ENCODE measurements at places on chromosomes 2 and 18. TPM values are rescaled to one million over a fixed set of nuclear protein-coding genes. Genes with fewer than 3 reads are reported as not detected.
A peak's percentile ranks its signal among the peaks of the same experiment; 100 is the strongest.

DNA sequence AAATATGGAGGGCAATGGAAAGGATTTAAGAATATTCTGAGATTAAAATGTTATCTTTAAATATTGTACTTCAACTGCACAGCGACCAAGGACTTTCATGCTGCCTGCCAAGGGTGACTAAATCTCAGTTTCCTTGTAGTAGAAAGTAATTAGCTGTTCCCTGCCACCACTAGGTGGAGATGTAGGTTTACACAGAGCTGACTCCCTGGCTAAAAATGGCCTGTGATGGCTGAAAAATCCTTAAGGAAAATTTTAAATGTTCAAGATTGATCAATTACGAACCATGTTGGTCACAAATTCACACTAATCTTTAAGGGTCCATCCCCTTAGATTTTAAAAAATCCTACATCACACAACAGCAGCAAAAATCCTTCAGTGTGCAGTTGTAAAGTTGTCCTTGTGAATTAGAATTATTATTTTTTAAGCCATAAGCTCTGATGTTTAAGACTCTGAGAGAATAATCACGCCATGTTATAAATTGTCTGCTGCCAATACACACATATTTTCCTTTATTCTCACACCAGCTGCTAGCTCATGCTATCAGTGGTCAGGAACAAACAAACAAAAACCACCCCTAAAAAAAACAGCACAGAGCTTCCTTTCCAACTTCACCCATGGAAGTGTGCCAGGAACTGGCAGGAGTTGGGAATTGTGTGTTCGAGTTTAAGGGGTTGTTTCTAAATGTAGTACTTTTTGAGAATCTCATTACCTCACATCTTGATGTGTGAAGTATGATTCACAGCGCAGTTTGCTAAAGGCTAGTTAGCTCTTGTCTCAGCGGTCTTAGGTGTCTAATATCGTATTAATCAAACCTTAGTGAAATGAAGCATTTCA is 399.8 kb downstream of the TMEM182 start:
- DNase-seq, result peak; percentile 56

Gene PLB1
- 0.06 TPM for total RNA-seq

GRCh38 chr2:3024401-3024935 is 353.1 kb downstream of the EIPR1 start:
- no peak for DNase-seq

- DNase-seq, result no peak
Observed at GRCh38 chr2:62971936-62972335, 78.7 kb upstream of the OTX1 start.

DNA sequence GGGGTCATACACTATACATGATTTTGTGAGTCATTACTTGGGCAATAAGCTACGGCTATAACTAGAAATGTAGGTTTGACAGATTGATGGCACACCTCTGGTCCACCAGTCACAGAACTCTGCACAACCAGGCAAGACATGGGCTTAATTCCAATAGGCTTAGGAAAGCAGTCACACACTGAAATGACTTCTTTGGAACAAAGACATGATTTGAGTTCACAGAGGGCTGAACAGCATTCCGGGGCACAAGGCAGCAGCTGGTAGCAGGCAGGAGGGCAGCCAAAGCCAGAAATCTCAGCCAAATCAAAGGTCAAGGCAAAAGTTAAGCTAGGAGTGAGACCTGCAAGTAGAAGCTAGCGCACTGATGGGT is 27.4 kb downstream of the FABP1 start:
- DNase-seq, result no peak

DNA sequence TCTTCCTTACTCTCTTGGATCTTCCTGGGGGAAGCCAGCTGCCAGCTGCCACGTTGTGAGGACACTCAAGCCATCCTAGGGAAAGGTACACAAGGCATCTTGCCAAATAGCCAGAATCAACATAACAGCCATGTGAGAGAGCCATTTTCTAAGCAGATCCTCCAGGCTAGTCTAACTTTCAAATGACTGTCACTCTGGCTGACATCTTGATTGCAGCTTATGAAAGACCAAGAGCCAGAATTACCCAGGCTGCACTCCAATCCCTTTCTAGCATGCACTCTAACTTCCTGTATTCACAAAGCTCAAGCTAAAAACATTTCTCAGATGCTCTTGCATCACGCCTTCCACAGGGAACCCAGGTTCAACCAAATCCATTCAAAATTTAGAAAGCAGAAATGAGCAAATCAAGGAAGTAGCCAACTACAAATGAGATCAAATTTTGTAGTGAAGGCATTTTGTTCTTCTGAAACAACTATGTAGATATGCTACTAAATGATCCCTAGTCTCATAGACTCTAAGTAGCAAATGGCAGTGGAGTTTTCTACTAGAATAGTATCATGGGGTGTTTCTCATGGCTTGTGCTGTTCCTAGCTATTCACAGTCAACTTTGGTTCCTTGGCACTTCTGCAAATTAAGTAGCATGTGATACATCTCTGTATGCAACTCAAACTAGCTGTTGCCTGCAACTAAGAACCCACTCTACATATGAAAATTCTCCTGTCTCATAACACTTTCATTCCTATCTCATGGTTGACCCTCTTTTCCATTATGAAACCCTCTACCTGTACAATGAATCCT is 281.9 kb downstream of the ZEB2 start:
- no peak for DNase-seq

Gene GREB1L
- total RNA-seq, result 2.1 TPM

DNA sequence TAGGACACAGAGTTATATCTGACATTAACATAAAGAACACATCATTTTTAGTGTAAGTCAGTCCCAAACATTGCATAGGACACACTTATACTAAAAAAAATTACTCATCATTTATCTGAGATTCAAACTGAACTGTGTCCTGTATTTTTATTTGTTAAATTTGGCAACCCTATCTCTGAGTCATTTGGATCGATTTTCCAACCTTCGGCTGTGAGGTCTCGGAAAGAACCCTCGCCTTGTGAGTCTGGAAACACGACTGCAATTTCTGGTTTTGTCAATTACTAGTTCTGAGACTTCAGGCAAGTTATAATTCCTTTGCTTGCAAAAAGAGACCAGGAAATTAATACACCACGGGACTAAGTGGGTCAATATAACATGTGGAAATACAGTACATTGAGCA is 14.0 kb downstream of the ATP8B1 start:
- DNase-seq, result no peak

GRCh38 chr2:190528521-190529001 is 6.0 kb downstream of the NEMP2 start:
- DNase-seq, result peak; percentile 62

- no peak for DNase-seq
Observed at GRCh38 chr2:128772671-128773070, 454.0 kb upstream of the HS6ST1 start.

DNA sequence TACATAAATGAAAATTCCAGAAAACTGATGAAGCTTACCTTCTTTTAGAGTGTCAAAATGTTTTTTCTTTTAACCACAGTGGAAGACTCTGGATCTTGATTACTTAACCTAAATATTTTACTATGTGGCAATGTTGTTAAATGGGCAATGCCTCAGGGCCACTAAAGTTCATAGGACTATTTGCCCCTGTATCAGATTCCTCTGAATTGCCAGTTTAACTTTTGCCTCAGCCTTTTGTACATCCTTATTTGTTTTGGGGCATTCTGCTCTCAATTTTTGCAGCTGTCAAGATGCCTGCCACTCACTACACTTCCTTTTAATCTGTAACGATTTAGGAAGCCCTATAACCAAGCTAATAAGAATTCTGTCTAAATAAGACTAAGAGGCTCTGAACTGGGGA is 31.7 kb upstream of the SERTAD2 start:
- DNase-seq, result no peak

Gene CXCR4
- not detected for total RNA-seq

Gene SDC1
- 31.7 TPM for total RNA-seq

Gene ITGB6
- not detected for total RNA-seq

DNA sequence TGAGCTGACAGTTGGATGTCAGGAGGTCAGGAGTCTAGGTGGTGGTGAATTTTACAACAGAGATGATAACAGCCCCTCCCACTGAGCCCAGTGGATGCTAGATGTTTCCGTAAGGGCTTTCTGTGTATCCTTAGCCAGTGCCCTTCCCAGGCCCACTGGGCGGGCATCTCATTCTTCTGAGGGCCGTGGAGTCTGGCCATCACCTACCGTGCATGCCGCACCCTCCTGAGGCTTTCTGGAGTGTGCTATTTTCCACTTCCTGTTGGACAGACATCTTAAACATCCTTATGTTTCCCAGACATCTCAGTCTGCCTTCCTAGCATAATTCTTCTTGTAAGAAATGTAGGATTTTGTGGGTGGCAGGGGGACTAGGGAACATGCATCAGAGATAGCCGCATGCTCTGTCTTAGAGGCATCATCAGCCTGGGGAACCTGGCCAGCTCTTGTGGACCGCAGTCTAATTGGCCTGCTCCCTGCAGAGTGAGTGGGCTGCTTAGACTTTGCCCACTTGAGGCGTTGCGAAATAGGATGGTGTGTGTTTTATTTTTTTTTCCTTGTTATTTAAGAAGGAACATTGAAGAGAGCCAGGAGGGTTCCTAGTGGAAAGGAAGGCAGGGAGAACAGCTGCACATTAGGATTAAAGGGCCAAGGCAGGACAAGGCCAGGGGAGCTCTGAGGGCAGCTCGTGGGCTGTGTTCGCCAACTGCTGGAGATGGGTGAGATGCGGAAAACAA is 135.8 kb downstream of the SH3RF3 start:
- no peak for DNase-seq

Gene STAT4
- 10.4 TPM for total RNA-seq

DNA sequence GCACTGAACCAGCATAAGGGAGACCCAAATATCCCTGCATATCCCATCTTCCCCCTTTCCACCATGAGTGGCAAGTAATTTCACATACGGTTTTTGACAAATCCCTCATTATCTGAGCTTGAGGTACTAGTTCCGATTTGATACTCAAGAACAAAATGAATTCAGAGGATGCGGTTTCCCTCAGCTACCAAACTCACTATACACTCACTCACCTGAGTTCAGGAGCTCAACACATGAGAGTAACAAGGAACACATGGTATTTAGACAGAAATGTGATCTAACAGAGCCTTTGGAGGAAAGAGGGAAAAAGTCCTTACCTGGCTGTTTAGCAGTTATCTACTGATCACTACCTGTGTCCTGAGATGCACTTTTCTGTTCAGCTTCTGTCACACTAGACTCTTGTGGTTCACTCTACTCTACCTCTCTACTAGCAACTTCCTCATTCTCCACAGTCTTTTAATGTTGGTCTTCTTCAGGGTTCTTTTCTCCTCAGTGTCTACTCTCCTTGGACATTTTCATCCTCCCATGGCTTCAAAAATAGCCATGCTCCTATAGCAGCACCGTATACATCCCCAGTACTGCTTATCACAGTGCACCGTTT is 25.1 kb downstream of the ASXL2 start:
- DNase-seq, result no peak

GRCh38 chr2:70006447-70006784 is 45.0 kb upstream of the ASPRV1 start:
- no peak for DNase-seq

DNA sequence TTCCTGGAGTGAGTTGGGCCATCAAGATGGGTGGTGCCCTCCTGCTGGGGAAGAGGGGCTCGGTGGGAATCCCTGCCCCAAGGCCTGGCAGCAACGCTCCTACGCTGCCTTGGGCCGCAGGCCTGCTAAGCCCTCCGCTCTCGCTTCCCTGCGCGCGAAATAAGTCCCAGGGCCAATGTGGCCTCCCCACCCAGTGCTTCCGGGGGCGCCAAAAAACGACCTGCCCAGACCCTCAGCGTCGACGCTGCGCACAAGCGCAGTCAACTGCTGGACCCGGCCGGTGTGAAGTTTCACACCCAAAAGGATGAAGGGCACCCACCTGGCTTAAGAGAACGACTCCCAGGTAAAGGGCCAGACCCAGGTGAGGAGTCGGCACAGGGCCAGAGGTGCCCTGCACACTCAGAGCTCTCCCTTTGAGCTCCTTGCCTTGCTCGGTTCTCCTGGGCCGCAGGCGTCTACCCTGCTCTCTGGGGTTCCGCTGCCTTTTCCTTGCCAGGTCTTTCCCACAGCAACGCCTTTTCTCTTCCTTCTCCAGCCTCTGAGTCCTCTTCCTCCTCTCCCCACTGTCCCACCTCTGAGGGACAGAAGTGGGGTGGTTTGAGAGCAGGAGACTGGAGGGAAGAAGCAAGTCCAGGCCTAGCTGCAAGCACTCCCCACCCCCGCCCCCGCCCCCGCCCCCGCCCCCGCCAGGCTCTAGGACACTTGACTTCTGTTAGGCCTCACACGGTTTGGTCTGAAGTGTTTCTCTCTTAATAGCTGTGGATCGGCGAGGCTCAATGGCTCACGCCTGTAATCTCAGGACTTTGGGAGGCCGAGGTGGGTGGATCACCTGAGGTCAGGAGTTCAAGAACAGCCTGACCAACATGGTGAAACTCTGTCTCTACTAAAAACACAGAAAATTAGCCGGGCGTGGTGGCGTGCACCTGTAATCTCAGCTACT is at the start of gene DNAJC5G:
Gene DNAJC5G, plus strand, starts transcription at position 223 of the 940 bp plus-strand sequence. CDS start 1,296 bp downstream, outside the sequence.
- DNase-seq, result no peak

- DNase-seq, result no peak
Observed at GRCh38 chr18:57433934-57434535, 1.1 kb upstream of the ONECUT2 start.

Gene SLC4A3
- 0.97 TPM for total RNA-seq

GRCh38 chr2:208101716-208102631 is 22.4 kb downstream of the CRYGD start:
- peak; percentile 27 for DNase-seq

DNA sequence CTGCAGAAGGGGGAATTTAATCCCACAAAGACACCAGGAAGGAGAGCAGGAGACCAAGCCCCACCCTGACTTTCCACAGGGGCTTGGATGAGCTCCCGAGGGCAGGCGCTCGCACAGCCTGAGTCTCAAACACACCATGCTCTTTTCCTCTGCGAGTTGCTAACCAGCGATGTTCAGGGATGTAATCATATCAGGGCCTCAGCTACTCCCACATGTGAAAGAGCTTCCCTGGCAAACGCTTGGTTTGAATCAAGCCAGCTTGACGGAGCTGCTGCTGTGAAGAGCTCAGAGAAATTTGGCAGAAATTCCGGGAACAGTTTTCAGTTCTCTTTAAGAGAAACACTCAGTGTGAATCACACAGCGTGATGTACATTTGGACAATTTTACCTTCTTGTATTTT is 385.8 kb downstream of the GALR1 start:
- DNase-seq, result no peak

DNA sequence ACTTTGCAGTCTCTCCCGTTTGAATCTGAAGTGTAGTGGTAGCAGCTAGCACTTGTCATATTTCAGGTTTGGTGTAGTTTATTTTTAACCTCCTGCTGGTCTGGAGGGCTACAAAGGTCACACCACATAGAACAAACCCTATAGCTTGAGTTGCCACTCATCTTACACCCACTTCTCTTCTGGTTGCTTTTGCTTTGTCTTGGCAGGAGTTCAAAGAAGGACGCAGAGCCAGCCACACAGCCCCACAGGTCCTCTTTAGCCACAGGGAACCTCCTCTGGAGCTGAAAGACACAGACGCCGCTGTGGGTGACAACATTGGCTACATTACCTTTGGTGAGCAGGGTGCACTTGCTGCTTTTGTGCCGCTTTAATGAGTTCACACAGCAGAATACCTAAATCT is 15.6 kb upstream of the GPBAR1 start:
- no peak for DNase-seq

Gene ARMC9
- total RNA-seq, result 8.9 TPM

GRCh38 chr2:179675435-179675834 is 186.0 kb downstream of the ZNF385B start:
- no peak for DNase-seq

Gene NAGK
- total RNA-seq, result 19.5 TPM

Gene LYG2
- total RNA-seq, result not detected

Gene EGR4
- total RNA-seq, result not detected

All from NCI-H460 (cell line).